ENCODE measurements at places on chromosomes 2 and 18.

DNA sequence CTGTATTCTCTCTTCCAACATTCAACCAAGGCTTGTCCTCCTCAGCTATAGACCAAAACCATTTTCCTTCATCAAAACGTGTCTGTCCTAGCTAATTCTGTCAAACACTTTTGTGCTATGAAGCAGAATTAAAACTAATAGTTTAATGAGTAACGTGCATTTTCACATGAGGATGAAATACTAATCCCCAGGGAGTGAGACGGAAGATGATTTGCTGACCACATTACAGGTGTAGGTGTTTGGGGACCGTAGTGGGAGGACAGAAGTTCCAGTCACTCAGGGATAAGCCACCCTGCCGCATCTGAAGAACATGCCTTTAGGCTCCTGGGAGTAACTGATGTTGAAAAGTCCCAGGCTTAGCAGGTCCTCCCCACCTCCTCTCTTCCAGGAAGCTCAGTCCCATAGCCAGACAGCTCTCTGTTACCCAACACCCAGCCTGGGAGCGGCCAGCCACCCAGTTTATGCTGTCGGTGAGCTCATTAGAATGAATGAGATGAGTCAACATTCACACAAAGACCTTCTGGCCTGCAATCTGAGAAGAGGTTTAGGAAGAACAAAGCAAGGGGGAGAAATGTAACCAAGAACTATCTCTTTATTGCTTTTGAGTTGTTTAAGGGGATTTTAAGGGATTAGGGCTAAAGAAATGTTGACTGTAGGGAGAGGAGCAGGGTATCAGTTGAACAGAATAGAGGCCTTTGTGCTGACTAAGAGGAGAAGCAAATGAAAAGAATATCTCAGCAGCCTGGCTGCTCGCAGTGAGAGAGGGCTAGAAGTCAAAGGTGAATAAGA, 122.5 kb downstream of the FOXI3 start:
- no peak for DNase-seq

- DNase-seq: no peak
These were observed 32.2 kb downstream of the SPATS2L start for GRCh38 chr2:200338692-200339091.

GRCh38 chr2:5937851-5938565, 245.8 kb downstream of the SOX11 start:
- DNase-seq: no peak

DNA sequence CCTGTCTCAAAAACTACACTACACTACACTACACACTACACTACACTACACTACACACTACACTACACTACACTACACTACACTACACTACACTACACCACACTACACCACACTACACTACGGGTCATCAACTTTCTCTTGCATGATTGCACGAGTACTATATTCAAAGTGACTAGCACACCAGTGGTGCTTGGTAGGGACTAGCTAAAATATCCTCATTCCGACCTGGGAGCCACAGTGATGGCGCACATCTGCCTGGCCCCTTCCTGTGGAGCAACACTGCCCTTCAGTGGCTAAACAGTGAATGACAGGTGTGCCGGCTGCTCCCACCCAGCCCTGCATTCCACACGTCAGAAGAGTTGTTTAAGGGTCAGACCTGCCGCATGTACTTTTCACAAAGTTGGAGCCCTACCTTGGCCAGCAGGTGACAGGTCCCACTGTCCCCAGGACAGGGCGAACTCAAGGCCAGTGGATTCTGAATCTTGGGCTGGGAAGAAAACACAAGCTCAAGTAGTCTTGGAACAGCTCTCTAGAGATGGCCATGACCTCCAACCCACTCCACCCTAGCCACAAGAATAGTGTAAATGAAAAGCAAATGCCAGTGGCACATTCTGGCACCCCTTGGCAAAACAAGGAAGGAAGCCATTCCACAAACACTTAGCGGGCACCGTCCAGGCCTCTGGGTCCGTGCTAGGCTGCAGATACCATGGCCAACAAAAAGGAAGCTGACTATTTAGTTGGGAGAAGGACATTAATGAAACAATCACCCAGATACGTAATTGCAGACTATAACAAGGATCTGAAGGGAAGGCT, 79.7 kb upstream of the MSH2 start:
- DNase-seq: peak; percentile 61

DNA sequence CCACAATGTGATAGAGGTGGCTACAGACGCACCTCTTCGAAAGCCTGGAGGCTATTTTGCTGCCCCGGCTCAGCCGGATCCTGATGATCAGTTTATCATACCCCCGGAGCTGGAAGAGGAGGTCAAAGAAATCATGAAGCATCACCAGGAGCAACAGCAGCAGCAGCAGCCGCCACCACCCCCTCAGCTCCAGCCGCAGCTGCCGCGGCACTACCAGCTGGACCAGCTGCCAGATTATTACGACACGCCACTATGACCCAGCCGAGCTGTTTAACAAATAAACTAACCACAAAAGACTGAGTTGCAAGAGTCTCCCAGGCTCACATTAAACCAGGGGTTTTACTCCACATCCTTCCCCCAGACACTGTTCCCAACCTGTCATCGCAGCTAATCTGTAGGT, 263.8 kb downstream of the PHLPP1 start:
- no peak for DNase-seq

DNA sequence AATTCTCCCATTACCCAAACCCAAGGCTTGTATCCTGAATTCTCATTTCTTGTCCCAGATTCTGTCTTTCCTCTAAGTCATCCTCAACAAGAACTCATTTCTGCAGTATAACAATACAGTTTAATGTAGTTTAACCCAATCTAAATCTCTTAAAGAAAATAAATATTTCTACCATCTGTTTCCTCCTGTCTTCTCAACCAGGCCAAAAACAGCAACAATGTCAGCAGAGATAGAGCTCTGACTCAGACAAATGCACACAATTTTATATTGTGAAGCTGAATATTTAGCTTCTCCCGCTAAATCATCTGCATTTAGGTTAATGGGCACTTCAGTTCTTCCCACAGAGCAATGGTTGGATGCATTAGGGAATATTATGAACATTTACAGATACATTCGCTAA, 35.7 kb upstream of the KYNU start:
- DNase-seq: no peak

All from CD4-positive, alpha-beta T cell treated with Interleukin-21 for 1 hour (primary cell).